ENCODE measurements at places on chromosomes 6 and 20.

DNA sequence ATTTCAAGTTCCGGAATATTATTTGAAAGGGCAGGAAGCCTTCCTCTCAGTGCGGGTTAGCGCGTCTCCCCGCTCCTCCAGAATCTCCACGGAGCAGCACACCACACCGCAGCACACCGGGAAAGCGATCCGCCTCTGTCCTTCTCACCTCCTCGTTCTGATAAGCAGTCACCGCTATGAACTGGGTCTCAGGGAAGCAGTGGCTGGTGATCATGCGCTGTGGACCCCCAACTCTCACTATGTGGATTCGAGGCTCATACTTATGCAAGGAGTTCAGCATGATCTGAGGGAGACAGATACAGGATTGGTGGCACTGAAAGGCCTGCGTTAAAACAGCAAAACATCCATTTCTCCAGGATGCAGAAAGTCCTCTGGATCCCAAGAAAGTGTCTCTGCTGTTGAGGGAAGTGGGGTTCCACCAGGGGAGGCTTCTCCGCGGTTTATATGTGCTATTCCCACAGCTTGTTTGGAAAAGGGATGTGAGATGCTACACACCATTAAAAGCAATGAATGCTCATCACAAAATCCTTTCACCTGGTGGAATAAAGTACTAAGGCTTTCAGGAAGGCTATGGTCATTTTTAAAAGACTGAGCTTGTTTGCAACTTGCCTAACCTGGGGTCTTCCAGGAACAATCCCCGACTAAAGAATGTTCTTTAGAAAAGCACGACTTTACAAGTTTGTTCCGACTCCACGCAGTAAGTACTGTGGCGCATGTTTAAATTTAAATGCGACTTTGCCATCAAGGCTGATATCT lies 1.9 kb downstream of the TBXT start:
- no peak for DNase-seq

- no peak for DNase-seq
These were observed 221.0 kb upstream of the SULF2 start for GRCh38 chr20:48006036-48006833.

DNA sequence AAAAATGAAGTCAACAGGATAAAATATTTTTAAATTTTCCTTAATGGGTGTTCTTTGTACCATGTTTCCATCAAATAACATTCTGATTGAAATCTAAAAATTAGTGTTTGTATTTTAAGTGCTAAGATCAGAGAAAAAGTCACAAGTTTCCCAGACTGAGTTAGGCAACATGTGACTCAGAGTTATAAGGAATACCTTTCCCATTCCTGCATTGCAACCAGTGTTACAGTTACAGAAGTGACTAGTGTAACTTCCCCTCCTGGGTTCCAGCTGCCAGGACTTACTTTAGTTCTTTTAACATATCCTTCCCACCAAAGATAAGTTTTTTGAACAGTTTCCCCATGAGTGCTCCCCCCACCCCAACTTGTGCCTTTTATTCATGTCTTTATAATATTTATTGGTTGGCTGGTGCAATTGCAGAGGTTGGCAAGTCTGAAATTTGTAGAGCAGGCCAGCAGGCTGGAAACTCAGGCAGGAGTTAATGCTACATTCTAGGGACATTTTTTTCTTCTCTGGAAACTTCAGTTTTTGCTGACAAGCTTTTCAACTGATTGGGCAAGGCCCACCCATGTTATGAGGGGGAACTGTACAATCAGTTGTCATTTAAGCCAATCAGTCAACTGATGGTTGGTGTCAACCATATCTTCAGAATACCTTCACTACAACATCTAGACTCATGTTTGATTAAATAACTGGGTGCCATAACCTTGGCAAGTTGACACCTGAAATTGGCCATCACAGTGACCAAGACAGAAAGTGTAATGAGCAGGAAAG lies 22.9 kb upstream of the ESR1 start:
- no peak for DNase-seq

GRCh38 chr20:58482416-58482815 lies 32.8 kb downstream of the APCDD1L start:
- DNase-seq = no peak

GRCh38 chr6:166325383-166326042 lies 16.8 kb downstream of the SFT2D1 start:
- DNase-seq = no peak

- no peak for DNase-seq
These were observed 122.9 kb downstream of the FAM120B start for GRCh38 chr6:170429450-170429849.

DNA sequence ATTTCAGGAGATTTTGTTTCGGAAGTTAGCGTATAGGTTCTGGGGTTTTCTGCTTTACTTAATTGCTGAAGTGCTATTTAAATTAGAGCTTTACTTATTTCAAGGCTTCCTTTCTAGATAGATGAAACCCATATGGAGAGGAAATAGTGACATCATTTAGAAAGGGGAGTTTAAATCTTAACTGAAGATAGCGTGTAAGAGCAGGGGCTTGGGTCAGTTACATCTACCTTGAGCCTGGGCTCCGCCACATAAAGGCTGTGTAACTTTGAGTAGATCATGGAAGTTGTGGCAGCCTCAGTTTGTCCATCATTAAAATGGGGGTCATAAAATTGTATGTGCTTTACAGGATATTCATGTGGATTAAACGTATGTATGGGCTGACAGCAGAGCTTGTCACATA lies 4.7 kb downstream of the CDS2 start:
- no peak for DNase-seq

GRCh38 chr20:32385541-32385940 lies 27.4 kb downstream of the ASXL1 start:
- DNase-seq = no peak

GRCh38 chr6:72580281-72580940 lies 41.5 kb upstream of the KCNQ5 start:
- DNase-seq = peak; percentile 15

DNA sequence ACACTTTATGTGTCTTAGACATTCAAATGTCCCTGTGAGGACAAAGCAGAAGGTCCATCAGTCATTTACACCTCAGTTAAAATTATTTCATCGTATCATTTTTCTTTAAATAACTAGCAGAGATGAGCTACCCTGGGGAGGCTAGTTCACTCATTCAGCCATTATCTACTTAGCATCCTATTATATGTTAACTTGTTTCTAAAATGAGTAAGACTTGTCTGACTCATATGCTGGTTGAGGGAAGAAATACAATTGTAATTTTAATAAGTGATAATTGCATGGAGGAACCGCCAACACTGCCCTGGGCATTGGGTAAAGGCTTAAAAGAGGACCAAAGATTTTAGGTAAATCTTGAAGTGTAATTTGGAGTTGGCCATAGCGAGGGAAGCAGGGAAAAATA lies 12.4 kb upstream of the PTPRK start:
- no peak for DNase-seq

DNA sequence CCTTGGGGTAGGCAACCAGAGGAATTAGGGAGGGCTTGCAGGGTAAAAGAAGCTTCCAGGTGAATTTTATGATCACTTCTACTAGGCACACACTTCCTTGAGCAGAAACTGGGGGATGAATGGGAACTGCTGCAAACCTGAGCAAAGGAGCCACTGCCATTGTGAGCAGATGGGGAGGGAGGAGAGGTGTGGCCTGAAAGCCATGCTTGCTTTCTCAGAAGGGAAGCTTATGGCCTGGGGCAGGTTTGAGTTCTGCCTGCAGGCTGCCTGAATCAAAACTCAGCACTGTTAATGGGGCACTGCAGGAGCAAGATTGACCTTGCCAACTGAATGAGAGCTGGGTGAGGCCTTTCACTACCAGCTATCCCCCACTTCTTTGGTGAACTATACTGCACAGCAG lies 328.1 kb downstream of the NKAIN2 start:
- no peak for DNase-seq

- no peak for DNase-seq
These were observed 21.9 kb upstream of the MBOAT1 start for GRCh38 chr6:20234136-20234535.

- DNase-seq = no peak
These were observed 247.8 kb downstream of the PRL start for GRCh38 chr6:22049002-22049401.

DNA sequence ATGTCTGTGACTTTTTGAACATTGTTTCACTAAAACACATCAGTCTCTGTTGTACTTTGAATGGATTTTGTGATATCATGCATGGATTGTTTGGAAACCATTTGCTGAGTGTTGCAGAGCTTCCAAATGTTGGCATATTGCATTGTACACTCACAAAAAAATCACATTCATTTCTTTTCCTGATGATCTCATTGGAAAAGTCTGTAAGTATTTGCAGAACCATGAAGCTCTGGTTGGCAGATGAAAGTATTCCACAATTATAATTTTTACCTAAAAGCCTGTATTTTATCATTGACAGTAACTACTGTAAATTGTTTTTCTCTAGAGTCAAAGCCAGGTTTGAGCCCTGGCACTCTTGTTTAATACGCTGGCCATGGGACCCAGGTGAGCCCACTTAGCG lies 42.1 kb downstream of the VAPB start:
- DNase-seq = no peak

DNA sequence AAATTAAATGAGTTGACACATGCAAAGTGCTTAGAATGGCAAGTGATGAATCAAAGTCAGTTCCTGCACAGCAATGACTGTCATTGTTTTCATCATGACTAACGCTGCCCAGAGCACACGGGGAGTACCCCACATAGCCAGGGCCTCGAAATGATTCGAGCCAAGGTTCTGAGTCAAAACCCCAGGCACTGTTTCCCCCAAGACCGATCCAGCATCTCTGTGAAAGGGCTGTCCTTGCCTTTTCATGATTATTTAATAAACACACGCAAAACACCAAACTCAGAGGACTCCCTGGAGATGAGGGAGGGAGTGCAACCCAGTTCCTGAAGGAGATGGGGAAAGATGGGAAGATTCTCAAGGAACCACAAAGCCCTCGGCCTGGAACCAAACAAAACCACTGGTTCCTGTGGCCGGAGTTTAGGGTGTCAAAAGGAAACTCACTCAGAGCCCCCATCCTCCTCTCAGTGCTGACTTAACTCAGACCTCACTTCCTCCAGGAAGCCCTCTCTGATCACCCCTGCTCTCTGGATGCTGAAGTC lies 3.8 kb downstream of the PREX1 start:
- DNase-seq = no peak

DNA sequence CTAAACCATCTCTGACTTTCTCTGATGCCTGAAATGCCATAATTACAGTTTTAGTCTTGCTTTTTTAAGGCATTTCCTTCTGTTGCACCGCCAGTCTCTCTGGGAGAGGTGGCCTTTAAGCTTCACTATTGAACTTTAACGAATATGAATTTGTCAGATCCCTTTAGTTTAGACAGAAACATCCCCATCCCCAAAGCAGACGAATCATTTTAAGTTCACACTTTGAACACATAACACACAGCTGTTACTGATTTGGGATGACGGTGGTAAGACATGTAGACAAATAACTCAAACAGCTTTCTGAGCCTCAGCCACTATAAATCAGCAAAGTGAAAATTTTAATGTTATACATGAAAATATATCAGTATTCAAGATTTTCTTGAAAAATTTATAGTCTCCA lies 7.2 kb upstream of the IPCEF1 start:
- no peak for DNase-seq

DNA sequence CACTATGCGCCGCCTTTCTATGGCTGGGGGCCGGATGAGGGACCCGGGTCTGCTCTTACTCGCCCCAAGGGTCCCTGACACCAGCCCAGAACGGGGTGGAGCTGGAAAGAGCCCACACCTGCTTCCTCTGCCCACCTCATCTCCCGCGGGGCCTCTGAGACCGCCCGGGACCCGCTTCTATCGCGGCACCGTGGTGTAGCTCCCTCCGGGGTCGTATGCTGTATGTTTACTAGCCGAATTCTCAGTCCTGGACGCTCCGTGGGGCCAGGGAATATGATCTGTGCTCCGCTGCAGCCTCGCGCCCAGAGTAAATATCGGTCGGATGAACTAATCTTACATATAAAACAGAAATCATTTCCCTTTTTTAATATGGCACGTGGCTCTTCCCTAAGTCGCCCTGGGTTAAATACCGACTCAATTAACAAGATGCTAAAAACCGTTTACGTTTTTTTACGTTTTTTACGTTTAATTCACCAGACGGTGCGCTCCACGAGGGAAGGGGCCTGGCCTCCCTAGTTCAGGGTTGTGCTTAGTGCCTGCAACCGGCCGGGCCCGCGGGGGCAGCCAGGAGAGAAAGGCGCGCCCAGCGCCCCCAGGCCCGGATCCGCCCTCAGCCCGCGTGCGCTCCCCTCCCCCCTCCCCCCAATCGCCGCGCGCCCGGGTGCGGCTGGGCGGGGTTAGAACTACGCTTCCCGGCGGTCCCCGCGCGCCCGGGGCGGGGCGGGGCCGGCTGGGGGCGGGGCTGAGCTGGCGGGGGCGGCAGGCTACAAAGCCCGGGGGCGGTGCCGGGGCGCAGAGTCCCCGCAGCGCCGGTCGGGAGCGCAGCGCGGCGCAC lies at the start of gene RBM38:
Gene RBM38 (plus strand): TSS at position 793 of the 835 bp plus-strand sequence. CDS start 186 bp downstream, outside the sequence.
- peak; percentile 78 for DNase-seq

- no peak for DNase-seq
These were observed 35.5 kb downstream of the DHX35 start for GRCh38 chr20:38997622-38998021.

DNA sequence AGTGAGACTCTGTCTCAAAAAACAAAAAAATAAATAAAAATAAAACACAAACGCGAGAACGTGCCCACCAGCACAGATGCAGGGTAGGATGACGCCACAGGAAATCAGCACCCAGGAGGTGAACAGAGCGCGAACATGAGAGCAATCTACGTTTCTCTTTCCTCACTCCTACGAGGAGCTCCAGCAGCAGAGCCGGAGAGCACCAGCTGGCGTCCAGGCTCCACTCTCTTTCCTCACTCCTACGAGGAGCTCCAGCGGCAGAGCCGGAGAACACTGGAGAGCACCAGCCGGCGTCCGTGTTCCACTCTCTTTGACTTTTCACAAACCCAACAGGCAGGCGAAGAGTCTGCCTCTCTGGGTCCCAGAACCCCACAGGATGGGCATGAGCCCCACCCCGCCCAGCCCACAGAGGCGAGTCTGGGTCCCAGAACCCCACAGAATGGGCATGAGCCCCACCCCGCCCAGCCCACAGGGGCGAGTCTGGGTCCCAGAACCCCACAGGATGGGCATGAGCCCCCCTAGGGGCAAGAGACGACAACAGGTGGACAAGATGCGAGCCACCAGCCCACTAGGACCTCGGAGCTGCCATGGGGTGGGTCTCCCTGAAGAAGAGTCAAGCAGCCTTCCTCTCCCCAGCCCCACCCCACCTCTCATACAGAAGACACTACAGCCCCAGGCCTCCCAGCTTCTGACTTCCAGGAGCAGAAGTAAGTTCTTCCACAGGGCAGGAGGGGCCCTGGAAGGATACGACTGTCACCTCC lies 20.2 kb downstream of the ZBTB46 start:
- DNase-seq = no peak
